ENCODE measurements at places on chromosomes 6 and 20.

DNA sequence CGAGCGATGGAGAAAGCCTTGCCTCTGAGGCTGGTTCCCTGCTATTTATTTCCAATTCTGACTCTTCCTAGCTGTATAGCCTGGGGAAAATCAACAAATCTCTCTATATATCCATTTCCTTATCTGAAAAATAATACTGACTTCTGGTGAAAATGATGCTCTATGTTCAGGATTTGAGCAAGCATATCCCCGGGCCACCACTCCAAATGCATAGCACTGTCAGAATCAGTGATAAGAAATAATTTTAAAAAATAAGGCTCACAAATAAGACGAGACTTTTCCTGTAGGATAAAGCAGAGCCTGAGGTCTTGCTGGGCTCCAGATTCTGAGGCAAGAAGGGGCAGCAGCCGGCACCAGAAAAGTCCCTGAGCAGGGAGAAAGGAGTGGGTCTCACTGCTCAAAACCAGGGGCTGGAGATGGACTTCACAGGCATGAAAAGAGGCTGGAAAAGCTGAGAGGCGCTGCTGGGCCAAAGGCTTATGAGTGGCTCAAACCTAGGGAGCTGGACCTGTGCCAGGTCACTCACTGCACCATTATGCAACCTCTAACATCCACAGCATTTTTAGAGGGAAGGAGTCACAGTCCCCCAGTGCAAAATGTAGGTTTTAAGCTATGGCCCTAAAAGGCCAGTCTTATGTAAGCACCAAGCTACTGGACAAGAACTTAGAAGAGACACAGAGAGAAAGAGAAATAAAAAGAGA lies 48.1 kb upstream of the SLC17A4 start:
- no peak for DNase-seq

DNA sequence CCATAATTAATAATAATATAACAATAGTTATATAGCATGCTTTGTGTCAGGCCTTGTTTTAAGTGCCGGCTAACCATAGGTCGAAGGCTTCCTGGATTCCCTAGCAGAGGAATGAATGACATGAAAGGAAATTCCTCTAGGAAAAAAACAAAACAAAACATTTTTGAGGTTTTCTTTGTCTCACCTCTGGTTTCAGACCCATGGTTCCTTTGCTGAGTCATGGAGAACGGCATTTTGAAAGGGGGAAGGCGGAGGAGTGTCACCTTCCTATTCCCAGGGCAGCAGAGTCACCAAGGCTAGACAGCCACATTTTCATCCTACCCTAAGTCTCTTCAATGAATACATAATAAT lies 25.3 kb upstream of the CCND3 start:
- peak; percentile 40 for DNase-seq

GRCh38 chr6:16345449-16346330 lies 107.3 kb downstream of the GMPR start:
- DNase-seq: peak; percentile 55

- DNase-seq: no peak
Measured at GRCh38 chr6:137040393-137040792, 4.4 kb downstream of the IL20RA start.
